ENCODE measurements at places on chromosomes 5 and 9.

- DNase-seq, result no peak
These were observed 22.6 kb downstream of the PRRT1B start for GRCh38 chr9:131567910-131568309.

- DNase-seq, result no peak
These were observed 31.4 kb downstream of the ZCCHC7 start for GRCh38 chr9:37151812-37152211.

GRCh38 chr9:6109986-6110385, 94.6 kb upstream of the RANBP6 start:
- DNase-seq, result no peak

- no peak for DNase-seq
These were observed 336.9 kb upstream of the DMAC1 start for GRCh38 chr9:8136477-8136876.

DNA sequence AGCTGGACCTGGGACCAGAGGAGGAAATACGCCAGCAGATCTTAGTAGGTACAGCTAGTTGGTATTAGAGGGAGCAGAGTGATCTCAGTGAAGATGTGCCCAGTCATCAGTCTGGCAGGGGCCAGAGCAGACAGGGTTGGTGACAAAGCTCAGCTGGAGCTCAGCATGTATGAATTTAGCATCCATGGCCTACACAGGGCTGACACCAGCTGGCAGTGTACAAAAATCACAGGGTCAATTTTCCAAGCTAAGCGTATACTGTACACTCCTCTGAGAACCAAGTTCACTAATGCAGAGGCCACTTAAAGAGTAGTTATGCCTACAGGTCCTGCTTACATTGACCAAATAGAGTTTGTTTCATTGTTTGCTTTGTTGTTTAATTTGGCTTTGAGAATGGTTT, 146.6 kb downstream of the SLC24A2 start:
- no peak for DNase-seq

DNA sequence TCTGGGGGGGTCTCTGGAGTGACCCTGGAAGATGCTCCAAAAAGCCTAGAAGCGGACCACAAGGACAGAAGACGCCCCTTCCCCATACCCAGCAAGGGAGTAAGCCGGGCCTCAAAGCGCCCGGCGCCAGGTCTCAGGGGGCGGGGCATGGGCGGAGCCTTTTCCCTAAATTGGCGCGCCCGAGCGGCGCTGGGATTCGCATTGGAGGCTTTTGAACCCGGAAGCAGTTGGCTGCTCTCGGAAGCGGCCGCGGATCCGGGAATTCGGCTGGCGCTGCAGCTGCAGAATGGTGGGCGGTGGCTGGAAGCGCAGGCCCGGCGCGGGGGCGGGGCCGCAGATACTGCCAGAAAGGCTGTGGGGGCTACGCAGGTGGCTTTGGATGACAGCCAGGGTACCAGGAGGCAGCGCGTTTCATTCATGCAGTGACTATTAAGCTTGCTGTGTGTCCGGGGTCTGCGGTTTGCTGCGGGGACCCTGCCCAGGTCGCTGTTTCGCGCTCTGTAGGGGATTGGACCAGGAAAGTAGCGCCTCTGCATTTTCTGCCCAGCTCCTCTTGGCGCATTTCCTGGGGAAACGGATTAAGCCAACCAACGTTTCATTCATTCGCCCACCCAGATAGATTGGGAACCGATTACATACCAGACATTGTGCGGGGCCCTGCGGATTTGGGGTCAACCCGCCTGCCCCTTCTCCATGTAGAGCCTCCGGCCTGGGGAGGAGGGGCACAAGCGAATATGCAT, 83.0 kb upstream of the FREM1 start:
- no peak for DNase-seq

GRCh38 chr5:137061382-137061781, 437.7 kb downstream of the SPOCK1 start:
- DNase-seq, result no peak

- no peak for DNase-seq
These were observed 14.3 kb upstream of the MGAT1 start for GRCh38 chr5:180816608-180817534.

- DNase-seq, result no peak
These were observed 165.0 kb downstream of the DROSHA start for GRCh38 chr5:31366941-31367340.

DNA sequence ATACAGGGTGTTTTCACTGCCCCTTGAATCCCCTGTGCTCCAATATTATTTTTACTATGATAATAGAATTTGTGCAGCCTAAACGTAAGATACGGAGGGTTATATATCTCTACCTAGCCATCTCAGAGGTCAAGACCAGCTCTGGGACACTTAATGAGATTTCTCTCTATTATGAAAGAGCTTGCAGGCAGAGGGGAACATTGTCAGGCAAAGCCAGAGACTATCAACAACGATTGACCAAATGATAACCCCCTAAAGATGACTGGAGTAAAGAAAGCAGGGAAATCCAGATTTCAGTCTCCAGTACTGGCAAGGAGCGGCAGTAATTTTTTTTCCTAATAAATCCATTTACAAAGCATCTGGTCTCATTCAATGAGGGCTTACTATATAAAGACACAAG, 59.8 kb upstream of the LPAR1 start:
- DNase-seq, result no peak

GRCh38 chr5:180785794-180786221, 16.8 kb downstream of the MGAT1 start:
- no peak for DNase-seq

DNA sequence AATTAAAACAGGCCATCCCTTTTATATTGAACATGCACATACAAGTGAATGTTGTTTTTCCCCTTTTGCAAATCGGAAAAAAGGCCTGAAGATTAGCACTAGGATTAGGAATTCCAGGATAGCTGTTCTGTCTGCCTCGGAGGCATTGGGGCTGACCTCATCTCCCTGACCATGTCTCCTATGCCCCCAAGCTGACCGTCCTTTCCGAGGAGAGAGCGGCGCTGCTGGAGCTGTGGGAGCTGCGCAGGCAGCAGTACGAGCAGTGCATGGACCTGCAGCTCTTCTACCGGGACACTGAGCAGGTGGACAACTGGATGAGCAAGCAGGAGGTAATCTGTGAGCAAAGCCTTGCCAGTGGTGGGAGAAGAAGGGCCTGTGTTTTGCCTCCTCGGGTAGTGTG, 28.3 kb downstream of the SPTAN1 start:
- no peak for DNase-seq

- DNase-seq, result no peak
These were observed 975 bp downstream of the AGXT2 start for GRCh38 chr5:35046774-35047173.

DNA sequence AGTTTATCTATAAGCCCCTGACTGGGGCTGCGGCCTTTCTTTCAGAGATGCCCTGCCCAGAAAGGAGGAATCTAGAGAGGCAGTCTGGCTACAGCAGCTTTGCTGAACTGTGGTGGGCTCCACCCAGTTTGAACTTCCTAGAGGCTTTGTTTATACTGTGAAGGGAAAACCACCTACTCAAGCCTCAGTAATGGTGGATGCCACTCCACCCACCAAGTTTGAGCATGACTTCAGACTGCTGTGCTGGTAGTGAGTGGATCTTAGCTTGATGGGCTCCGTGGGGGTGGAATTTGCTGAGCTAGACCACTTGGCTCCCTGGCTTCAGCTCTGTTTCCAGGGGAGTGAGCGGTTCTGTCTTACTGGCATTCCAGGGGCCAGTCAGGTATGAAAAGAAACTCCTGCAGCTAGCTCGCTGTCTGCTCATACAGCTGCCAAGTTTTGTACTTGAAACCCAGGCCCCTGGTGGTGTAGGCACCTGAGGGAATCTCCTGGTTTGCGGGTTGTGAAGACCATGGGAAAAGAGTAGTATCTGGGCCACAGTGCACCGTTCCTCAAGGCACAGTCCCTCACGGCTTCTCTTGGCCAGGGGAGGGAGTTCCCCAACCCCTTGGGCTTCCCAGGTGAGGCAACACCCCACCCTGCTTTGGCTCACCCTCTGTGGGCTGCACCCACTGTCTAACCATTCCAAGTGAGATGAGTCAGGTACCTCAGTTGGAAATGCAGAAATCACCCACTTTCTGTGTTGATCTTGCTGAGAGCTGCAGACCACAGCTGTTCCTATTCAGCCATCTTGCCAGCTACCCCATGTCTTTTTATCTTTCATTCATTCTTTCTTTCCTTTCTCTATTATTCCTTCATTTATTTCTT, 211.8 kb upstream of the C9orf72 start:
- no peak for DNase-seq

DNA sequence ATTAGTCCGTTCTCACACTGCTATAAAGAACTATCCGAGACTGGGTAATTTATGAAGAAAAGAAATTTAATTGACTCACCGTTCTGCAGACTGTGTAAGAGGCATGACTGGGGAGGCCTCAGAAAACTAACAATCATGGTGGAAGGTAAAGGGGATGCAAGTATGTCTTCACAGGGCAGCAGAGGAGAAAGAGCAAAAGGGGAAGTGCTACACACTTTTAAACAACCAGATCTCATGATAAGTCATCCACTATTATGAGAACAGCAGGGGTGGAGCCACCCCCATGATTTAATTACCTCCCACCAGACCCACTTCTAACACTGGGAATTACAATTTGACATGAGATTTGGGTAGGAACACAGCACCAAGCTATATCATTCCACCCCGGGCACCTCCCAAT, 26.6 kb downstream of the FST start:
- DNase-seq, result no peak

DNA sequence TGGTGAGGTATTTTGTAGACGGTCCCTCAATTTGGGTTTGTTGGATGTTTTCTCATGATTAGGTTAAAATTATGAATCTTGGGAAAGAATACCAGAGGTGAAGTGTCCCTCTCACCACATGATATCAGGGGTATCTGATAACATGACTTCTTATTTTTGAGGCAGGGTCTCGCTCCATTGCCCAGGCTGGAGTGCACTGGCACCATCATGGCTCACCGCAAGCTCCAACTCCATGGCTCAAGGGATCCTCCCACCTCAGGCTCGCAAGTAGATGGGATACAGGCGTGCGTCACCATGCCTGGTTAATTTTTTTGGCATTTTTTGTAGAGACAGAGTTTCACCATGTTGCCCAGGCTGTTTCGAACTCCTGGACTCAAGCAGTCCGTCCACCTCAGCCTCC, 24.1 kb downstream of the SPRY4 start:
- no peak for DNase-seq

- no peak for DNase-seq
These were observed 80.4 kb downstream of the DCP2 start for GRCh38 chr5:113056988-113057387.

DNA sequence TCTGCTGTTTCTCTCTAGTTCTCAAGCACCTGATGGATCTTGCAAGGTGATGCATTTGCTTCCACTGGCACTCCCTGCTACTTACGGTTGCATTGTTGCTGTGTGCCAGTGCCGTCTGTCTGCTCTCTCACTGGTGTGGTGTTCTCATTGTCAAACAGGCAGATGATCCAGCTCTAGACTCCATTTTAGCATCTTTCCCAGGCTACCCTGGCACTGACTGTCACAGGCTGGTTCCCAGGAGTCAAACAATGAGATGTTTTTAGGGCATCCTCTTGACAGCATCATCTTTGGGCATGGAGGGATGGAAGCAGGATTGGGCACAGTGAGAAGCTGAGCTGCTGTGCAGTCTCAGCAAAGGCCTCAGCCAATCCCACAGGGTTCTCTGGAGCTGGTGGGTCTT, 12.9 kb downstream of the MTRR start:
- DNase-seq, result no peak

DNA sequence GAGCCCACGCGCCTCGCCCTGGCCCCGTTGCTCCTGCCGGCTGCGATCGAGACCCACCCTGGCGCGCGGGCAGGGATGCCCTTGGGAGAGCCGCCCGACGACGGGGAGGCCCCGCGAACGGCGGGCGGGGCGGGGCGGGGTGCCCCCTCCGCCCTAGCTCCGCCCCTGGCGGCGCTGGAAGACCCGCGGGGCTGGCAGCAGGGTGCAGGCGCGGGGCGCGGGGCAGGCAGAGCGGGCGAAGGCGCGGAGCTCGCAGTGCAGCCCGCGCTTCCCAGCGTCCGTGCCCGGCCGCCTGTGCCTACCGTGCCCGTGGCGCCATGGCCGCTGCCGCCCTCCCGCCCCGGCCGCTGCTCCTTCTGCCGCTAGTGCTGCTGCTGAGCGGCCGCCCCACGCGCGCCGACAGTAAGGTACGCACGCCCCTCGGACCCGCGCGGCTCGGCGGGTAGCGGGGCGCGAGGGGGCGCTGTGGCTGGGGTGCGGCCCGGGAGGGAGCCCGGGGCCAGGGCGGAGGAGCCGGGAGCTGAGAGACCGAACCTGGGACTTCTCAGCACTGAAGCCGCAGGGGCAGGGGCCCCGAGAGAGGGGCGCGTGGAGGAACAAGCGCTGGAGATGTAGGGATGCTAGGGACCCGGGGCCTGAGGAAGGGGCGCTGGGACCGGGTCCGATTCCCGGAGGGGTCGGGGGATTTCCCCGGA, at the start of gene OLFML2A:
Gene OLFML2A, plus strand, starts transcription at position 180 of the 695 bp plus-strand sequence. Its CDS starts 138 bp downstream, at position 318.
- DNase-seq, result peak; percentile 62

GRCh38 chr5:147648597-147648996, 133.9 kb downstream of the JAKMIP2 start:
- no peak for DNase-seq

DNA sequence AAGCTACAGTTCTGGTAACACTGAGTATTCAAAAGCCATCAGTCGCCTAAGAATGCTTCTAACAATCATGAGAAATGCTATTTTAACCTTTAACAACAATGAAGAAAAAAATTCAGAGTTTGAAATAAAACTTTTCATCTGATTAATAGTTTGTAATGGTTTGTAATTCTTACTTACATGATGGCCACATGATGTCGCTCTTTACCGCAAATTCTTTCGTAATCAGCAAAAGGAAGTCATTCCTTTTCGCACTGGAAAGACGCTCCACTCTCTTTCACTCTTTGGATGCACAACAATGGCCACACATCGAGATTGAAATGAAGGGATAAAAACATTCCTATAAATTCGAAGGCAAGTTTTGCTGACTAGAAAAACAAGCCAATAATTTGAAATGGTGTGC, at the start of gene PCDHA7:
Gene PCDHA7, plus strand, starts transcription at position 277 of the 400 bp plus-strand sequence. Its CDS starts 115 bp downstream, at position 392.
- no peak for DNase-seq

DNA sequence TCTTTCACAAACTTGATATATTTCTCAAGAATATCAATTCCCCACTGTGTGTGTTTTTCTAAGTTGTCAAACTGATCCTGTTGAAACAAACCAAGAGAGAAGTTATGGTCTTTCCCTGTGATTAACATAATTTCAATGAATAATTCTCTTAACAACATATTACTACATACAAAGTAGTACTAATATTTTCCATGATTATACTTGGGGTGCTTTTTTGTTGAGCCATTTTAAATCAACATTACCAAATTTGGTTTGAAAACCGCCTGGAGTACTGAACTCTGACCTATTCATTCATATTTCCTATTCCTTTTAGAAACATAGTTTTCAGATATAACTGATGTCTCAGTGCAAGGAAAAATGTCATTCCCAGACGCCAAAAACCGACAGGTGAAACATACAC, 48.1 kb downstream of the FNBP1 start:
- DNase-seq, result no peak

DNA sequence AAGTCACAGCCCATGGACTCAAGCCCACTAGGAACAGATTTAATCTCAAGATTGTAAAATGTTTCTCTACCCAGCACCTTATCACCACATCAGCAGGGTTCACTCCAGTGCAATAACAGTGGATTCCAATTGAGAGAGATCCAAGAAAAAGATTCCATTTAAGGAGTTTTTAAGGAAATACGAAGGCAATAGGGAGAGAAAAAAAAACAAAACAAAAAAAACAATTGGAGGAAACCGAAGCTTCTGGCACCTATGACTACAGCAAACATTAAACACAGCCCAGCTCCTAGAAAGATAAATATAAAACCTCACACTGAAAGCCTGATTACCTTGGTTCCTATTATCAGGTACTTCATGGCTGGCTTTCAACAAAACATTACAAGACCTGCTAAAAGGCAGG, 192.7 kb downstream of the DAB2IP start:
- no peak for DNase-seq

GRCh38 chr9:29060041-29060440, 1486.8 kb upstream of the C9orf72 start:
- no peak for DNase-seq

GRCh38 chr5:32082701-32083100, 91.4 kb downstream of the GOLPH3 start:
- DNase-seq, result no peak
